ENCODE measurements at places on chromosomes 1 and 21. TPM values are rescaled to one million over a fixed set of nuclear protein-coding genes. Genes with fewer than 3 reads are reported as not detected.

DNA sequence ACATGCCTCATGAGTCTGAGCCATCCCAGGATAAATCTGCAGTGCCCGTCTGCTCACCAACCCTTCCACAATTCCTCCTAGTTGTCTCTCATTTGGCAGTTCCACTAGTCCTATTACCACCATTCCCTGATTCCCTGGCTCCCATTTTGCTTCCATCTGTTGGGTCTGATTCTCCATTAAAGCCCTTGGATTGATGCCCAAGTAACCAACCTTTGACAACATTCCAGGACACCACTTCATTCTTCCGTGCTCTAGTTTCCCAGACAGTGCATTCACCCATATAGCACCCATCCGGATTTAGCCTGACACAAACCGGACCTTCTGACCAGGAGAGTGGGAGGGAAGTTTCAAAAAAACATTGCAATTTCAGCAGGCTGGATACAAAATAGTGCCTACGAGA is 189.4 kb upstream of the PALMD start:
- DNase-seq, result no peak

DNA sequence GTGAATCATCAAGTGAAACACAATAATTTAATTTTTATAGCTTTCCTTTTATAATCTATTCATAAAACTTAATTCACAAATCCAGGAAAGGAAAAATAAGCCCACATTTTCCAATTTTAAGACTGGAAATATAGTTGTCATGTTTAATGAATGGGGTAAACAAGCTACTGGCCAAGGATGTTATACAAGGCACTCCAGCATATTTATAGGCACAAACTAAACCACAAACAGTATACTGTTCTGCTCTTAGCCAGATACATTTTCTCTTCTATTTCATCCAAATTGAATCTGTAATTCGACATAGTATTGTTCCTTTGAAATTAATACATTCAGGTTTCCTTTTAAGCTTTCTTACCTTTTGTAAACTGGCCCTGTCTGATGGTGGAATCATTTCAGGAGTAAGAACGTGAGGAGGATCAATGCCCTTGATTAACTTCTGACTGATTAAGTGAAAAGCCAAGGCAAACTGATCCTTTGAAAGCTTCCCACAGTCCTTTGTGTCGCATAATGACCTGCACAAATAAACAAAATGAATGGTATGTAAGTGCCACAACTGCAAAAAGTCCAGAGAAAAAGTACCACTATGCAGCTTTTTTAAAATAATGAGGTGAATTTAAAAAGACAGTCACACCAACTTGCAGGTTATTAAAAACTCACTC is 74.4 kb downstream of the EPS15 start:
- no peak for DNase-seq

DNA sequence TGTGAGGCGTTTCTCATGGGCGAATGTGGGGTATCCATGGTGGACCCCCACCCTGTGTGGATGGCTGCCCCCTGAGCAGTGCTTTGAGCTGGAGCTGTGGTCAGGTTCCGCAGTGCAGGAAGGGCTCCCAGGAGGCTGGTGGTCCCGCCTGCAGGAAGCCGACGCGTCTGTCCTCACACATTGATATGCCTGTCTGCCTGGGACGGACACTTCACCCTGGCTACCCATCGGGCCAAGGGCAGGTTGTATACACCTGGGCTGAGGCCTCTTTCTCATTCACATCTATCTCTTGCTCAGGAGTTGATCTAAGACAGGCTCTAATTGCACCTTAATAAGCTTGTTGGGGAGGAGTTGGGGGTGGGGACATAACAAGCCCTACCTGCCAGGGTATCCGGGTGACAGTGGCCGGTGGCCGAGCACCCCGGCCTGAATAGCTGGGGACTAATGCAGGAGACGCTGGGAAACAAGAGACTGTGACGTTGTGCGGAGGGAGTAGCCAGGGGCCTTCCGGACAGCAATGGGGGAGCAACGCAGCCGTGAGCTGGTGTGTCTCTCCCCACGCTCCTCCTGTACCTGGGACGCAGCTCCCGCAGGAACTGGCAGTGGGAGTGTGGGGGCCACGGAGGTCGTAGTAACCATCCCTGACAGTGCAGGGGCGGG is 21.7 kb downstream of the PDXK start:
- DNase-seq, result peak; percentile 66

GRCh38 chr1:216055004-216055403 is 368.2 kb downstream of the USH2A start:
- no peak for DNase-seq

GRCh38 chr1:35866991-35867390 is 16.0 kb upstream of the AGO1 start:
- no peak for DNase-seq

The TNFRSF8 gene
- polyA plus RNA-seq, result not detected

The TDRD5 gene
- 0.29 TPM for polyA plus RNA-seq

The HHAT gene
- 3.8 TPM for polyA plus RNA-seq

Data from A549 (cell line).